Globus pallidus (tissue), 1 donor: ENCODE measurements at places on chromosomes 1 and 21.

DNA sequence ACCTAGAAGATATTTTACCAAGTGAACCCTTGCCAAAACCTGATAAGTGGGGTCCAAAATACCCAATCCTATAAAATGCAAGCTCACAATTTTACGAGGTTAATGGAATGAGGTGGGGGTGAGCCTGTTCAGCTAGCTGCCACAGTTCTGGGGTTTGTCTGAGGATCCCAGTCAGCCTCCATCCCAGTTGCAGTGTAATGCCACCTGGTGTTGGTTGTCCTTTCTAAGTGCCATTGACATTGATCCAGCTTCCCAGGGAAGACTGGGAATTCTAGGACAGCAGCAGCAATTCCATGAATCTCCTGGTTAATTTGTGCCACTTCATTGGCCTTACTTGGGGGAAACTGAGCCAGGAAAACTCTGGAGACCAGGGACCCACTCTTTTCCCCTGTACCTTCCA is 298.3 kb downstream of the RWDD3 start:
- peak; percentile 3 for DNase-seq

DNA sequence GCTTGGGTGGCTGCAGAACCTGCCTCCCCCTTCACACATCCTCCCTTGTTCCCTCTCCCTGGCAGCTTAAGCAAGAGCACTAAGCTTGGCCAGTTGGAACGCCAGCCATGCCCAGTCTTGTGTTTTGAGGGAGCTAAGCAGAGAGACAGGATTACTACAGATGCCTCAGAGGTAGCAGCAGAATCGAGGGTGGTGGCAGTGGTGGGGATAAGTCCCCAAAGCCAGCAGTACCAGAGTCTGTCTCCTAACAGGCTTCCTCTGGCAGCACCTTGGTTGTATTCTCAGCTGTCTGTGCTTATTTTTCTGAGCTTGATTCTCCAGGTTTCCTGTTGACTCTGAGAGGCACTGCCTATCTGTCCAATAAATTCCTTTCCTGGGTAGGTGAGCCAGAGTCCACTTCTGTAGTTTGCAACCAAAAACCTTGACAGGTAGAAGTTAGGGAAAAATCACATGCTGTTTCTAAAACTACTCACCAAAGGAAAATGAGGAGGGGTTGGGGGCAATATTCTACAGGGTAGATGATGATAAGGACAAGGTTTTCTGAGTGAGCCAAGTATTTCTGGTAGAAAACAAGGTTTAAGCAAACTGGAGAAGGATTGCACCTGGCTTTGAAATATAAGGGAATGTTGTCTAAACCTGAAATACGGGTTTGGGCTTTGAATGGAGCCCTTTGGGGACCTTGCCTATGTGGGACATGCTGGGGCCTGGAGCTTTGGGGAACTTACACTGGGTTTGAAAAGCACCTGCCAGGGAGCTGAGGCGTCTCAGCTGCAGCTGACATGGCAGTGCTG is 100.8 kb downstream of the PBX1 start:
- no peak for DNase-seq

- no peak for DNase-seq
Observed at GRCh38 chr1:201916649-201917249, 28.1 kb downstream of the SHISA4 start.

DNA sequence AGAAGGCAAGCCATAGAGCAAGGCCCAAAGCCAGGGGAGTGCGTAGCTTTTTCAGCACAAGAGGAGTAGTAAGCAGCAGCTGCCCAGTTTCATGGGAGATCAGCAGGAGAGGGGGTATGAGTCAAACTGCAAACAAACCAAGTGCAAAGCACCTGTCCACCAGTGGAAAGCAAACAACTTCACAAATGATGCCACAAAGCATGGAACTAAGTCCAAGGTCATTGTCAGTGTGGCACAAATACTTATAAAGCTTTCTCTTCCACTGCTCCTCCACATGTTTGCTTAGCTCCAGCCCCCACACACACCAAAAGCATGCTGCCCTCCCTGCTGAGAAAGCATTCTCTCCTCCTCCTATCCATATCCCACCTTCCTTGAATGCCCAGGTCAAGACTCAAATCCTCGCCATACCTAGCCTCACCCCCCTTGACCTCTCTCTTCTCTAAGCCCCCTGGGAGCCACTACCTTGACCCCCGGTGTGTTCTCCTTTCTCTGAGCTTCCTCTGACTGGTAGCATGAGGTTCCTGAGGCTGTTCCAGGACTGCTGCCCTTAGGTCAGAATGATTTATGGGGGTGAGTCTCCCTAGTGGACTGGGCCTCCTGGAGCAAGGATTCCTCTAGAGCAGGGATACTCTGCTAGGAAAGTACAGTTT is 70.4 kb downstream of the DMAP1 start:
- DNase-seq = no peak

DNA sequence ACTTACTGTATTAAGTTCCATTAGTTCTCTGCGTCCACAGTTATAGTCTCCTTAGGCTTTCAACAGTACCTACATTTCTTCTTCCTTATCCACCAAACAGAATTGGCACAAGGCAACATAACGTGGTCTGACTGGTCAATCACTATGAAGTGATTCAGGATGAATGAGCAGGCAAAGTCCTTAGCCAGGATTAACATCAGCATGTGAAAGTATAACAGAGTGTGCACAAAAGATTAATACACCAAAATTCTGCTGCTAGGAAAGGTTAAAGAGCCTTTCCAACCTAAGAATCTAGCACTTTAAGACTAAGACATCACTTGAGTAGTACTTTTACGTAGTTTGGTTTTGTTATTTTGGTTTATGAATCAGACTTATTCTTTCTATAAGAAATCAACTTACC is 15.8 kb downstream of the DEPDC1 start:
- DNase-seq = no peak

DNA sequence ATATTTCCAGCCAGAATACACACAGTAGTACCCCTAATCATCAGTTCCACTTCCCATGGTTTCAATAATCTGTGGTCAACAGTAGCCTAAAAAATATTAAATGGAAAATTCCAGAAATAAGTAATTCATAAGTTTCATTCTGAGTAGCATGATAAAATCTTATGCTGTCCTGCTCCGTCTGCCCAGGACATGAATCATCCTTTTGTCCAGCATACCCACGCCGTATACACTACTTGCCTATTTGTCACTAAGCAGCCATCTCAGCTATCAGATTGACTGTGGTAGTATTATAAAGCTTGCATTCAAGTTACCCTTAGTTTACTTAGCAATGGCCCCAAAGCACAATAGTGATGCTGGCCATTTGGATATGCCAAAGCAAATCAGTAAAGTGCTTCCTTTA is 118.7 kb downstream of the SLC5A9 start:
- no peak for DNase-seq

DNA sequence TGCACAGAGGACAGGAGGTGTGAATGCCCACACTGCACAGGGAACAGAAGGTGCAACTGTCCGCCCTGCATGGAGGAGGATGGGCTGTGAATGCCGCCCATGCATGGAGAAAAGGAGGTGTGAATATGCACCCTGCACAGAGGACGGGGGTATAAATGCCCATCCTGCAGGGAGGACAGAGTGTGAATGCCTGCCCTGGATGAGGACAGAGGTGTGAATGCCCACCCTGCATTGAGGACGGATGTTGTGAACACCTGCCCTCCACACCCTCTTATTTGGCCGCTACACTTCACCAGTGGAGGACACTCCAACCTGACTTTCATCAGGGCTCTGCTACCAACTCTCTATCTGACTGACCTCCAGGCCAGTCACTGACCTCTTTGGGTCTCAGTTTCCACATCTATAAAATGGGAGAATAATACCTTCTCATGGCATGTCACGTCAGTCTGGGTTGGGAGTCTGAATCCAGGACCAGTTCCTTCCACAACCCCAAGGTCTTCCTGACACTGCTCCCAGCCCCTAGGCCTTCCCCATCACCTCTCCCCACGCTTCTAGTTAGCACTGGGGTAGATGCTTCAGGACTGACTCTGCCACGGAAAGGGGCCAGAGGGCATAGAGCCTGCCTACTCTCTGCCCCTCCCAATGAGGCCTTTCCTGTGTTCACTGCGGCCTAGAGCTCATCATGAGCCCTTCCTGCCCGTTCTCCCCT is 28.4 kb downstream of the ZBTB17 start:
- DNase-seq = no peak
